Hematopoietic multipotent progenitor cell (in vitro differentiated cells): ENCODE measurements at places on chromosomes 3 and 15. TPM values are rescaled to one million over a fixed set of nuclear protein-coding genes. Genes with fewer than 3 reads are reported as not detected.

The RASL12 gene
- total RNA-seq = not detected

The ISLR2 gene
- not detected for total RNA-seq

The TGM5 gene
- total RNA-seq = under 0.01 TPM

The CYP1A2 gene
- total RNA-seq = not detected
